ENCODE measurements at places on chromosomes 7 and 10.

DNA sequence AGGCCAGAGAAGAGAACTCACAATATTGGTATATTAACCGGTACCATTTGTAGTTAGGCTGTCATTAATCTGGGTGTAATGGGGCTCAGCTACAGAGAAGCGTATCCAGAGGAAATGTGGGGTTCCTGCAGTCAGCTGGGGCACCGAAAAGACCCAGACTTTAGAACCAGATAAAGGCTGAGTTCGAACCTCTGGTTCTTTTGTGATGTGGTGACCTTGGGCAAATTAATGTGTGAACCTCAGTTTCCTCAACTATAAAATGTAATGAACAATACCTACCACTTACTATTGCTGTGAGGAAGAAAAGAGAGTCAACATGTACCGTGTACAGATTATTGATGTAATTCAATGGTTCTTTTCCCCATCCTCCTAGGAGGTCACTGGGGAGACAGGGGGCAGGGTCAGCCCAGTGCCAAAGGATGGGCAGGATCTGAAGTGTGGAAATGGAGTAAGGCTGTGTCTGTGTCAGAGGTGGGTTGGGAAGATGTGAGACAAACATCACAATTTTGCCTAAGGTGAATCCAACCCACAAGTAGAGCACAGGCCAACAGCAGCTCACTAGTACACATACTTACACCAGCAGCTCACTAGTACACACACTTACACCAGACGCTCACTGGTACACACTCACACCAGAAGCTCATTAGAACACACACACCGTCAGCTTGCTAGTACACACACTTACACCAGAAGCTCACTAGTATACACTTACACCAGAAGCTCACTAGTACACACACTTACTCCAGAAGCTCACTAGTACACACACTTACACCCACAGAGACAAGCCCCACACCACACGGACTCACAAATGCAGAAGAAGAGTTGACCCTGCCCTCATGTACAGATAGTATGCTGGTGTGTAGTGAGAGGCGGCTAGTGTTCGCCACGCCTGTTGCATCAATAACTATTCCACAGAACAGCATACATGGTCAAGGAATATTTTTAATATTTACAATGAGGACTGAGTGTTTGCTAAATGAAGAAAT, 28.0 kb downstream of the PRSS2 start:
- no peak for DNase-seq

DNA sequence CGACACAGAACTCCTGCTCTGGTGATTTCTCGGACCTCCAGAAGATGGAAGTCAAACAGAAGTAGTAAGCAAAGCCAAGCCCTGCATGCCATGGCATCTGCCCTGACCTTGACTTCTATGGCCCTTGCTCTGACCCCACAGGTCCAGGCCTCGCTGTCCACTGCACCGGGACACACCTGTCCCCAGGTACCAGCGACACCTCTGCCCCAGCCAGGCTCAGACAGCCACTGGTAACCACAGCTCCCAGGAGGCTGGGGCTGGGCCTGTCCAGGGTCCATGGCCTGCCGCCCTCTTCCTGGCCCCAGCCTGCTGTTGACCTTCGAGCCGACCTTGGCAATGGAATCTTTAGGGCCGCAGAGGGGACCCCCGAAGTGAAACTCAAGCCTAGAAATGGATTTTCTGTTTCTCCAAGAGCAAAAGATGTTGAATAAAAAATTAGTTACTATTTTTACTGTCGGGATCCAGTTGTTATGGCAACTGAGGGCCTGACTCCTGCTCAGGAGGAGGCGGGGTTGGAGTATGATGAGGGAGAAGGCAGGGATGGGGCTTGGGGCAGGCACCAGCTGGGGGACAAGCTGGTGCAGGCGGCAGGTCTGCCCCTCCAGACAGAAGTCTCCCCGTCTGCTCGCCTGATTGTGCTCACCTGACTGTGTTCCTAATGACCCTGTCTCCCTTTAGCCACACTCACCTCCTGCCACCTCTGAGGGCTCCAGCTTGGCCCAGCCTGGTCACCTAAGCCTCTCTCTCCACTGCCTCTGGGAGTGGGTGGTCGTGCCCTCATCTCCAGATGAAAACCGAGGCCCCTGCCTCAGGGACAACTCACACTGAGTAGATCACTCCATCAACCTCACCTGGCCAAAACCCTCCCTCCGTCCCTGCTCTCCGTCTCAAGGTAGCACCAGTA, 4.1 kb upstream of the MMD2 start:
- no peak for DNase-seq

DNA sequence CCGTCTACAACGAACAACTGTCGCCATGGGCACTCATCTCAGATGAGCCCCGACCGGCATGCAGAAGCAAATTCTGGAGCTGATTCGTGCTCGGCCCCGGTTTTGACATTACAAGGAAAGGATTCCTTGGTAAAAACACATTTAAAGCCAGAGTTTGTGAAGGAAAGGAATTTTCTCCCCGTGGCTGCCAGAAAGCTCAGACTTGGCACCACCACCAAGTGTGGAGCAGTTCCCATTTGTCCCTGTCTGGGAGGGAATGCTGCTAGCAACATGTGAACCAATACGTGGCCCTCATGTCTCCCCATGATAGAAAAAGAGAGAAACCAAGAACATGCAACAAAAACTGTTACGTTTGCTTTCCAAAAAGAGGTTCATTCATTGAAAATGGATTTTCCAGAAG, 55.2 kb upstream of the DDC start:
- DNase-seq: no peak

DNA sequence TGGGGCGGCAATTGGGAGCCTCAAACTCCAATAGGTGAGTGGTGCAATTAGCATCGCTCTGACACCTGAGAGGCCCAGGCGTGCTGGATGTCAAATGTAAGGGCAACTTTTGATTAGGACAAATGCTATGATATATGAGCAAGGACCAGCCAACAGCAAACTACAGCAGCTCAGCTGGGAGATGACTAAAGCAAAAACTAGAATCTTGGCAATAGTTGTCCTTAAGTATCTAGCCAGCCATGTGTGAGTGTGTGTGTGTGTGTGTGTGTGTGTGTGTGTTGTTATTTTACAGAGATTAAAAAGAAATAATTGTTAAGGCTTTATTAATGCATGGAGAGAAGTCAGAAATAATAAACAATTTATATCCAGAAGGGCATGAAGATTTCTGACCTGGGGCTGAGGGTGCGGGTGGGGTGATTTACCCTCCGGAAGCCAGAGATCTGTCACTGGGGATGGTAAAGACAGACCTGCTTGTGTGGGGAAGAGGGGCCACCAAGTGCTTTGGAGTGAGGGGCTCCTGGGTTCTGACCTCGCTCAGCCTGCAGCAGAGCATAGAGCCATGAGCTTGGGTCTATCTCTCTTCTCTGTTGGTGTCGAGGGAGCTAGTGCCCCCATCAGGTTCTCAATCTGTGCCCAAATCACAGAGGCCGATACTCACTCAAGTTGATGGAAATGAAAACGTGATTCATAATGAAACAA, 77.3 kb downstream of the EMX2 start:
- DNase-seq: no peak

- DNase-seq: no peak
Observed at GRCh38 chr10:10126218-10126617, 891.5 kb upstream of the CELF2 start.

DNA sequence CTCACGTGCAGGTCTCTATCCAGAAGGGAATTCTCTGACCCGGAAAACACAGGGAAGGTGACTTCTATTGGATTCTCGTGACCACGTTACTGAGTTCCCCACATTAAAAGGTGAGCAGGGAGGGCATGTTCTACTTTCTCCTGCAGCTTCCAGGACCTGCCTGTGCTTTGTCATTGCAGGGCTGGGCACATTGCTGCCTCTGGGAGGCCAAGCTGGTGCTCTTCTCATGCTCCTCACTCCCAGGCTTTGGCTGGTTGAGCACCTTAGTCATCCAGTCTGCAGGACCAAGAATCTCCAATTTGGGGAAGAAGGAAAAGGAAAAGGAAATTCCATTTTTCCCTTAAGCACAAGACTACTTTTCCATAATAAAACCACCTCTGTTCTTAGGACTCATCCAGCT, 86.5 kb upstream of the TMEM72 start:
- DNase-seq: no peak

DNA sequence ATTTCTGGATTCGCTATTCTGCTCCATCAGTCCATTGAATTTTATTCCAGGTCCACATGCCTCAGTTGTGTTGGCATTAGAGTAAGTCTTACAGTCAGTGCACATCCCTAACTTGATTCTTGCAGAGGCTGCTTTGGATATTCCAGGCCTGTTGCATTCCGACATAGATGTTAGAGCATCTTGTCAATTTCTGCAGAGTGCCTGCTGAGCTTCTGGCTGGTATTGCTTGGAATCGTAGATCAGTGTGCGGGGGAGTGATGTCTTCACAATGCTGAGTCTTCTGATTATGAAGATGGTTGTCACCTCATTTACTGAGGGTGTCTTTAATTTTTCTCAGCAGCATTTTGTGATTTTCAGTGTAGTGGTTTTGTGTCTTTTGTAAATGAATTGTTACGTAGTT, 45.2 kb downstream of the INPP5A start:
- DNase-seq: no peak

DNA sequence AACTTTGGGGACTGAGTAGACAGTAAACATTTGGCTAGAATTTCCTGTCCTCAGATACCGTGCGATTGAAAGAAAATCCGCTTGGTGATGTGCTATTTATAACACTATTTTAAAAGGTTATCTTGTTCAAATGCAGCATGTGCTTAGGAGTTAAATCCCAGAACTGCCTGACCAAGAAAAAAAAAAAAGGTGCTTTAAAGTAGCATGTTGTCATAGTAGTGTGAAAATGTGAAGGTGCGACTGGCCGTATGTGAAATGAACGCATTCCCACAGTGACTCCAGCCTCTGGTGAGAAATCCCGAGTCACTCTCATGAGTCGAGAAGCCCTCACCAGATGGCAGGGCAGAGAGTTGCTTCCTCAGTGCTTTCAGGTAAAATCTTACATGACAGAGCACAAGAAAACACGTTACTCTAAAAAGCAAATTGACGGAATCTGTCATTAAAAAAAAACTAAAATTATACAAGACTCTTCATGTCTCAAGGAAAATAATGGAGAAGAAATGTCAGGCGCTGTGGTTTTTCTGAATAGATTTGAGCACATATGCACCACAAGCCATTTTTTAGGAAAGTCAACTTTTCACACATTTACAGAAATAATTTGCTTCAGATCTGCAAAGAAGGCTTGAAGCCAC, 18.4 kb upstream of the KLF6 start:
- no peak for DNase-seq

- no peak for DNase-seq
Observed at GRCh38 chr7:153130052-153130451, 370.5 kb downstream of the ACTR3B start.

- no peak for DNase-seq
Observed at GRCh38 chr10:18523025-18523424, 128.4 kb downstream of the NSUN6 start.

DNA sequence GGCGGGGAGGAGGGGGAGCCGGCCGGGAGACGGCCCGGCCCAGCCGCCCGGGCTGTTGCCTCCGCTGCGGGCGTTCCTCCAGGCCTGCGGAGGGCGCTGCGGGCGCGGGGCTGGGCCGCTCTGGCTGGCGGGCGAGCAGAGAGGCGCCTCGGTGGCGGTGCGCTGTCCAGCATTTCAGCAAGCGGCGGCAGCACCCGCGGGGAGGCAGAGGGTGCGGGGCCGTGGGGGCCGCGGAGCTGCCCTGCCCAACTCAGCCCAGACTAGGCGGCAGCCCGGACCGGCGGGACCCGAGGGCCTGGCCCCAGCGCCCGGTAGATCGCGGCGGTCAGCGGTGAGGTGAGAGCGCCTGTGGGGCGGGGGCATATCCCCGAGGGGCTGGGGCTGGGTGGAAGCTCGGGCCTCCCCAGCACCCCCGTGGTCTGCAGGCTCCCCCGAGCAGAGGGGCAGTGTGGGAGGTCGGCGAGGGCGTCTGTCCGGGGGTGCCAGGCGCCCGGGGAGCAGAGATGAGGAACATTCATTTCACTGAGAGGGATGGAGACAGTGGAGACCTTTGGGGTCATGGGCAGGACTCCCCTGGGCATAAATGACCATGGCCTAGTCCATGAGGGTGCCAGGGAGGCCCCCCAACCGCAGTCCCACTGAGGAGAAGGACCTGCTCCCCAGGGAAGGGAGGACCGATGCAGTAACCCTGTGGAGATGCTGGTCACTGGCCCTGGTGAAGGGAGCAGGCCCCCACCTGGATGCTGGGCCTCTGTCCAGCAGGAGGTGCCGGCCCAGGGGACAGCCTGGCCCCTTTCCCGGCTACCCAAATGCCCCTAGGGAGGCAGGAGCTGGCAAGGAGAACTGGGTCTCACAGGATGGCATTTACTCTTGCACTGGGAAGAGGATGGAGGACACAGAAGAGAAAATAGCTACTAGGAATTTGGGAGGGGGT, at the start of gene SRRM3:
Gene SRRM3, plus strand, starts transcription at position 165 of the 934 bp plus-strand sequence. CDS start 33,171 bp downstream, outside the sequence.
- peak; percentile 66 for DNase-seq

- no peak for DNase-seq
Observed at GRCh38 chr10:116760919-116761318, 18.6 kb upstream of the HSPA12A start.

GRCh38 chr7:157676001-157676400, 339.2 kb downstream of the DNAJB6 start:
- DNase-seq: no peak

GRCh38 chr10:91215384-91215783, 5.1 kb upstream of the PCGF5 start:
- DNase-seq: no peak

GRCh38 chr10:3774814-3775695, 10.0 kb downstream of the KLF6 start:
- no peak for DNase-seq

DNA sequence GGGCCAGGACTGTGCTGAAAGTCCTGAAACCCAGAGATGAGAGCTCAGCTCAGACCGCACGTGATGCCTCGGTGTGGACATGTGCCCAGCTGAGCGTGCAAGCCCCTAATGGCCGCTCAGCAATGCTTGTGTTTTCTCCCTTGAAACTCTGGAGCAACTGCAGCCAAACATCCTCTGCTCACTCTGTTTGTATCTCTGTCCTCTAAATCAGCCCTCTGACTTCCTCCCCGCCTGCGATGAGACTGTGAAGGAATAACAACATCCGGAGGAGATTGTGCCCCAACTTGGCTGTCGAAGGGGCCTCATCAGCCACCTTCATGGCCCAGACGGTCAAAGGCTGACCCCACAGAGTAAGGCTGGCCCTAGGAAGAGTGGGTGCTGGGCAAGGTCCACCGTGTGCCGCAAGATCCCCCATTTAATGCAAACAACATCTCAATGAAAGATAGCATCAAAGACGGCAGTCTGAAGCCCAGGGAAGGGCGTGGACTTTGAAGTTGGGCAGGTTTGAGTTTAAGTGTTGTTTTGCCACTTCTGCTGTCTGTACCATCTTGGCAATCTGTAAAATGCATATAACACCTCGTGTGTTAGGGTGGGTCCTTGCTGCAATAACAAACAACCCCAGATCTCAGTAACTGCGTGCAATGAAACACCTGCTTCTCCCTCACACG, 39.9 kb downstream of the CALML3 start:
- DNase-seq: no peak

DNA sequence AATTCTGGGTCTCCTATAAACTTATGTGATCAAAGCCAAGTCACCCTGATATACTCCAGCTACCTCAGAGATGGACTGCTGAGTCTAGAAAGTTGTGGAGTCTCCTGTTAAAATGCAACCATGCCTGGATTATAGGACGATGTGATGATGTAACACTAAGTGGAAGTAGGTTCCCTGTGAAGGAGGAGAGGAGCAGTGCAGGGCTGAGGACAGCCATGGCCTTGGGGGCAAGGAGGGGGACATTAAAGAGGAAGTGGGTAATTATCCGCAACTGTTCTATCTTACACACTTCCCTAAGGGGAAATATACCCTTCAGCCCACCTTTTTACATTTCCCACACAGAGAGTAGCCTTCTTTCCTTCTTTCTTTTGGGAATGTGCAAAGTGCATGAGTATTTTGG, 63.8 kb downstream of the MTPN start:
- no peak for DNase-seq

- no peak for DNase-seq
Observed at GRCh38 chr7:93414574-93414973, 159.9 kb downstream of the CALCR start.

Measured in activated naive CD8-positive, alpha-beta T cell treated with anti-CD3 and anti-CD28 coated beads, Interleukin-2, amount 50 U/mL, for 16 hours (primary cell).